Coronary artery (tissue), 2 donors: ENCODE measurements at places on chromosomes 13 and 19.

DNA sequence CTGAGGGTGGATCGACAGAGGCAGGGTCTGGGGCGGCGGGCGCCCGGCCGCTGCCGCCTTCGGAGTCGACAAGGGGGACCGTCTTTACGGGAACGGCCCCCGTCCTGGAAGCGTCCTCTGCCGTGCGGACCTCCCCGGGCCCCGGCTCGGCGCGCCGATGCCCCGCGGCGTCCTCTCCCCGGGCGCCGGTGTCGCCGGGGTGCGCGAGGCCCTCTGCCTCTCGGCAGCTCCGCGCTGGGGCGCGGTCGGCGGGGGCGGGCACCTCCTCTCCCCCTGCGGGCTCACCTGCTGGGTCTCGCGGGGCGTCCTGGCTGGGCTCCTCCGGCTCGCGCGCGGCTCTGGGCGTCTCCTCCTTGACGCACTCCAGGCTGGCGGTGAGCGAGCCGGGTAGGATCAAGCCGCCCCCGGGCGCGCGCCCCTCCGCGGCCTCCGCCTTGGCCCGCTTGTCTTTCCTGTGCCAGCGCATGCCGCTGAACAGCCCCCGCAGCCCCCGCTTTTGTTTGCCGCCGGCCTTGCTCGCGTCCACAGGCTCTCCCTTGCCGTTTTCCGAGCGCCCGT is 1.5 kb downstream of the AMER2 start:
- DNase-seq: no peak

DNA sequence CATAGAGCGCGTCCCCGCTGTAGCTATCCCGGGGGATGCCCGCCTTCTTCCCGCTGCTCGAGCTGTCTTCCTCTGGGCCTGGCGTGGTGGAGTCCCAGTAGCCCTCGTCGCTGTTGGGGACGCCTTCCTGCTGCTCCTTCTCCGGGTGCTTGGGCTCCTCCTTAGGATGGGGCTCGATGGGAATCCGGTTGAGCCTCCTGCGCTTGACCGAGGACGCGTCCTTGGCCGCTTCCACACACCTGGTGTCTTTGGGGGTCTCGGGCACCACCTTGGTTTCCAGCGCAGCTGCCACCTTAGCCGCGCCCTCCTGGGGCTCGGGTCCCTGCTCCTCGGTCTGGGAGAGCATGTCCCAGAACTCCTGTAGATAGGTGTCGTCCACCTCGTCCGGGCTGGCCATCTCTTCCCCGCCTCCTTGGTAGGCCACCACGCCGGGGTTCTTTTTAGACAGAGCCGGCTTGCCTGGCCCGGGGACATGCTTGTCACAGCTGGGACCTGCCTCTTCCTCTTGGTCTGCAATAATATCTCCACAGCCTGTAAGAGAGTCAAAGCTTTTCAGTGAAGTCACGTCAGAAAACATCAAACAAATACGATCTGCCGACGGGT is 2.0 kb downstream of the AMER2 start:
- DNase-seq: no peak

DNA sequence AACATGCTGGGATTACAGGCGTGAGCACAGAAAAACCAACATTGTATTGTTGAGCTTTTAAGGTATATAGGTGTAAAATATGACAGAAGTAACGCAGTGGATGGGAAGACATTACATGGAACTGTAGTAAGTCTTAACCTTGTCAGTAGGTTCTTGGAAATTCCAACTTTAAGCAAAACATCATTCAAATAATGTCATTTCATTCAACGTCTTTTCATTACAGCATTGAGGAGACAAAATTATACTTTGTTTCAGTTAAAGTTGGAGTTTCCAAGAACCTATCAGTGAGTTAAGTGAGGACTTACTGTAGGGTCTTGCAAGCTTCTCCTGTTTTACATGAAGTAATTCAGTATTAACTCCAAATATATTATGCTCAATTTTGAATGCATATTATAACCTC is 27.0 kb upstream of the GPR183 start:
- no peak for DNase-seq

- DNase-seq: no peak
Measured at GRCh38 chr19:33416307-33417215, 43.1 kb downstream of the CEBPG start.

GRCh38 chr13:20441879-20442278 is 83.8 kb downstream of the CRYL1 start:
- no peak for DNase-seq

GRCh38 chr19:6516659-6517291 is 14.1 kb upstream of the TNFSF9 start:
- no peak for DNase-seq

DNA sequence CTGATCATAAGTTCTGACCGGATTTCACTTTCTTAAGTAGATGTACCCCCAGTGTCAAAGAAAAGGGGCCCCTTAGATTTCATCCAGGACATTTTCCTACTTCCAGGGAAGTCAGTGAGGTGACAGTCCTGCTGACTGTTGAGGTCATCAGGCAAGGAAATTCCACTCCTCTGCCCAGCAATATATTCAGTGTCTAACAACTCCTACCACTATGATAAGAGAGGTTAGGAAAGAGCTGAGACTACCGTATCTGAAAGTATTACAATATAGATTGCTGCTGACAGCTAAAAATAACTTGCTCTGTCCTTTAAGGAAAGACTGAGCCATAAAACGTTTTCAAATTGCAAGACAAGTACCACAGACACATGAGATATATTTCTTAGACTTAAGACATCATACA is 325.1 kb downstream of the EFNB2 start:
- DNase-seq: no peak

GRCh38 chr13:41289463-41289881 is 21.6 kb upstream of the NAA16 start:
- DNase-seq: no peak

GRCh38 chr13:21176982-21177284 is 475 bp downstream of the MRPL57 start:
- no peak for DNase-seq

- DNase-seq: no peak
Measured at GRCh38 chr19:36876993-36877938, 26.6 kb downstream of the ZNF345 start.

DNA sequence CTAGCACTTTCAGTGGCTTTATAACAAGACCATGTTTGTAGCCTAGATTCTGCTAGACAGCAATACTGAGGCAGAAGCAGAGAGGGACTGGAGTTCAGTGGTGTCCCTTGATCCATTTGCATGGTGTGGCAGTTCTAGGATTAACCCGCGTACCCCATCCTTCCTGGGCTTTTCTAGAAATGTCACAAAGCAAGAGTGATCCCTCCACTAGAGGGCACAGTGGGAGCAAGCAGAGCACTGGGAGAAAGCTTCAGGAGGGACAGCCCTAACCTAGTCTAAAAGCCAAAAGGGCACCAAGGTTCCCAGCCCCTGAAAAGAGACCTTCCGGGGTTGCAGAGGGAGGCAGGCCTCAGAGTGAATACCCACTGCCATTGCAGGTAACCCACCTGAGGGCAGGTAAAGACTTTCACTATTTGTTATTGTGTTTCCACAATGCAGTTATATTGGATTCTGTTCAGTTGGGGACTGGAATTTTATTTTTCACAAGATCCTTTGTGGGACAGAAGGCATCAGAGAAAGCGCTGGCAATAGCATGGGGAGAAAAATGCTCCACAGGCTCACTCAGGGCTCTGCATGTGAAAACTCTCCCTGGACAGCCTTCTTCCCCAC is 170.6 kb downstream of the FLT1 start:
- DNase-seq: no peak

DNA sequence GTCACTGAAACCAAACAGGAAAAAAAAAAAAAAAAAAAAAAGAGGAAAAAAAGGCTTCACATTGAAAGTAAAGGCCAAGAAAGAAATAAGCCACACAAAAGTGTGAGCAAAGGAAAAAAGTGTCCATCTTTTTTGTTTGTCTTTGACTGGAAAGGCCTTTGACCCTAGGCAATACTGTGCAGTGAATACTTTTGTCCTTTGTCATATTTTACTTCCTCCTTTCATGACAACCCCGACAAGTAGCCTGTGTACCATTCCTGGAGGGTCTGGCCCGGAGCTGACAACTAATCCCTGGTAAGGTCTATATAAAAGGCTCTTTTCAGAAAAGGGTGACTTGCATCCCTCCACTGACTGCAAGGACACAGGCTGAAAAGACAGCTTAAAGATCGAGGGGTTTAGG is 12.9 kb upstream of the MICU2 start:
- DNase-seq: no peak

GRCh38 chr19:10981252-10981895 is 20.5 kb downstream of the SMARCA4 start:
- DNase-seq: no peak

DNA sequence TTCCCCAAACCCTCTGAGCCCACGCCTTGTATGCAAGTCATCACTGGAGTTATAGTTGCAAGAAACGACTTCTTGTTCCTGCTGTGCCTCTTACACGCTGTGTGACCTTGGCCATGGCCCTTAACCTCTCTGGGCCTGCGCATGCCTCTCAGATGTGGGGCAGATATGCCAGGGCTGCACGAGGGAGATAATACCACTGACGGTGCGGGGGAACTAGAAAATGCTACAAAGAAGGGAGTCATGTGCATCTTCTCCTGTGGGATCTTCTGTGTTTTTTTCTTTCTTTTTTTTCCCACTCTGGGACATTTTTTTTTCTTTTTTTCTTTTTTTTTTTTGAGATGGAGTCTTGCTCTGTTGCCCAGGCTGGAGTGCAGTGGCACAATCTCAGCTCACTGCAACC is 4.3 kb upstream of the SAMD1 start:
- DNase-seq: no peak

- DNase-seq: no peak
Measured at GRCh38 chr13:24119626-24120508, 40.7 kb upstream of the SPATA13 start.

- DNase-seq: peak; percentile 72
Measured at GRCh38 chr13:110305949-110306339, 1.0 kb downstream of the COL4A1 start.

DNA sequence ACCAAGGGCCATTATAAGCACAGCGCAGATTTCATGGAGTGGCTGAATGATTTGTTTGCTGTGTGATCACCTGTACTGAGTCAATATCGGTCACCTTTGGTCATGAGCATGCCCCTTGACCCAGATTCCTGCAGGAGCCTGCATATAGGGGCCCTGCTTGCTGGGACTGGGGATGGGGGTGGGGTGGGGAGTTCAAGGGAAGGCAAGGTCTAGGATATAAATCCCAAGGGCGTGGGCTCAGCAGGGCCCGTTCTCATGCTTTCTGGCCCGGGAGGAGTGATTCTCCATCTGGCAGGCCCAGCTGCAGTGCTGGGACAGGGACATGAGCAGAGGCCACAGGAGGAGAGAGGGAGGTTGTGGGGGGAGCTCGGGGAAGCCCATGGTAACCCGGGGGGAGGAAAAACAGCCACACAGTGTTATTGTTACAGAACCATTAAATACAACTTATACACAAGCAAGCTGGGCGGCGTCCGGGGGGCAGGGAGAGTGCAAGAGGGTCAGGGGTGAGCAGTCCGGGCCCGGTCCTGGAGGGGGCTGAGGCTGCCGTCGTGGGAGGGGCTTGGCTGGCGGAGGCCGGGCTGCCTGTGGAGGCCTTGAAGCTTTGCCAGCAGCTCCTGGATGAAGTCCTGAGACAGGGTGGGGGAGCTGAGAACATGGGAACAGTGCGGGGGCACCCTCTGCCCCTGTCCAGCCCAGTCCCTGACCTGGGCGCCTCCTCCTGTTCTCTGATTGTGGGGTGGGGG is 5.2 kb downstream of the PPP1R14A start:
- peak; percentile 91 for DNase-seq

DNA sequence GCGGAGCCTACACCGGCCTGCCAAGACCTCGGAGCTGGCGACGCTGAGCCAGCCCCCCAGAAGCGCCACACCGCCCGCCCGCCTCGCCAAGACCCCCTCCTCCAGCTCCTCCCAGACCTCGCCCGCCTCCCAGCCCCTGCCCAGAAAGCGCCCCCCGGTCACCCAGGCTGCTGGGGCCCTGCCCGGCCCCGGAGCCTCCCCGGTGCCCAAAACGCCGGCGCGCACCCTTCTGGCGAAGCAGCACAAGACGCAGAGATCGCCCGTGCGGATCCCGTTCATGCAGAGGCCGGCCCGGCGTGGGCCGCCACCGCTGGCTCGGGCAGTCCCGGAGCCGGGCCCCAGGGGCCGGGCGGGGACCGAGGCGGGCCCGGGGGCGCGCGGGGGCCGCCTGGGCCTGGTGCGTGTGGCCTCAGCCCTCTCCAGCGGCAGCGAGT is 10.2 kb downstream of the C19orf25 start:
- DNase-seq: no peak
